ENCODE measurements at places on chromosomes 5 and 9.

GRCh38 chr5:168779333-168779732 is 200.2 kb upstream of the PANK3 start:
- no peak for DNase-seq

DNA sequence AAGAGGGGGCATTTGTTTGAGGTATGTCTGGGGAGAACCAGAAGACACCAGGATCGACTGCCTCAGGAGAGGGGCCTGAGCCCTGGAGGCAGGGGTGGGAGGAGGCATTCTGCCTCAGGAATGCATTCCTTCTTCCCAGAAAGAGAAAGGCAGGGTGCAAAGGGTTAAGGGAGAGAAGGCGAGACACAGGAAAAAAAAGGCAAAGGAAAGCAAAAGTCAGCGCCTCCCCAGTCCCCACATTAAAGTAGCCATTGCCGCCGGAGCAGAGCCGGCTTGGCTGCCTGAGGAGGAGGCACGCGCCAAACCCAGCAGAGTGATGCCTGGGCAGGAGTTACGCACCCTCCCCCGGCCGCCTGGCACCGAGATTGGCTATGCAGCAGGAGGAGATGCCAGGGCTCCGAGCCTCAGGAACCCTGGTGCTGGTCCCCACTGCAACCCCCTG is 123.8 kb upstream of the PHYKPL start:
- DNase-seq, result peak; percentile 4

- DNase-seq, result peak; percentile 51
These were observed 734 bp downstream of the KIF27 start for GRCh38 chr9:83920469-83920926.

DNA sequence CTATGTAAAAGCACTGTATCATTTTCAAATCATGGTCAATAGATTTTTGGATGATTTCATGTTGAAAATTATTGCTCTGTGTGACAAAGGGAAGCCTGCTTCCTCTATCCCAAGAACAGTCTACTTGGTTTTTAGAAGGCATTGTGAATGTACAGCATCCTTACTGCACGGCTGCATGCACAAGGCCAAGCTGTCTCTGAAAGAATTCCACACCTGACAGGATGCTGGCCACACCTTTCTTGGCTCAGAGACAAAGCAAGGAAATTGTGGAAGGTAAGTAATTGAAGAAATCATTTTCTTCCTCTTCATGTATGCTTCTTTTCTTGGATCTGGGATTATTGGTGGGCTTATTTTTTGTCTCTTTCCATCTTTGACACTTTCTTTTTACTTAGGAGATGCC is 53.7 kb upstream of the VCAN start:
- DNase-seq, result no peak

GRCh38 chr9:10818206-10818605 is 205.4 kb upstream of the PTPRD start:
- no peak for DNase-seq

- DNase-seq, result no peak
These were observed 67.0 kb downstream of the ARHGAP26 start for GRCh38 chr5:142837081-142837725.

- no peak for DNase-seq
These were observed 54.0 kb upstream of the FGF10 start for GRCh38 chr5:44443172-44443571.

- no peak for DNase-seq
These were observed 9.9 kb upstream of the PFDN1 start for GRCh38 chr5:140312791-140313189.

DNA sequence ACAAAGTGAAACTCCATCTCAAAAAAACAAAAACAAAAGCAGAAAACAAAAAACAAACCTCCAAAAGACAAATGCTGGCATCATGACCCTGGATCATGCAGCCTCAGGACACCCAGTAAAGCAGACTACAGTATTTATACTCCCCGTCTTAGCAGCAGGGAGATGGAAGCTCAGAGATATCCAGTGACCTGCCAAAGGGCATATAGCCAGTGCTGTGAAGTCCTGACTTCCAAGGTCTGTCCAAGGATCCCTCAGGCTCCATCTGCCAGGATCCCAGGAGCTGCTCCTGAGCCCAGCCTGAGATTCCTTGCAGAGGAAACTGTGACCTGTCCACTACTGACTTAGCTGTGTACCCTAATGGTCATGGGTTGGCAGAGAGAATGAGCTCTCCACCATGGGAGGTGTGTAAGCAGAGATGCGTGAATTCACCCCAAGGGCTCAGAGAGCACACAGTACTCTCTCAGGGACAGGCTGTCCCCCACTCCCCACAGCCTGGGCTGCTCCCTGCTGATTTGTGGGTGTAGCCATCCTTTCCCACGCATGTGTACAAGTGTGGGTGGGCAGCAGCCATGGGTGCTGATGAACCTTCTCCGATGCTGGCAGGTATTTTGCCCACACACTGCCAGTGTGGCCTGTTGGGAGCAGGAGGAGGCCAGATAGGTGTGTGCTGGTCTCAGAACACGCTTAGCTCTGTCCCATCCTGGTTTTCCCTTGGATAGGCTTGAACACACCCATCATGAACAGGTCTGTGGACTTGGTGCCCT is 2.1 kb upstream of the WNK2 start:
- no peak for DNase-seq

- DNase-seq, result peak; percentile 41
These were observed 42.6 kb downstream of the LPAR1 start for GRCh38 chr9:110995420-110996340.

- no peak for DNase-seq
These were observed 40.7 kb downstream of the TRIP13 start for GRCh38 chr5:933251-933861.

- no peak for DNase-seq
These were observed 1191.7 kb upstream of the CDH6 start for GRCh38 chr5:30001826-30002225.

DNA sequence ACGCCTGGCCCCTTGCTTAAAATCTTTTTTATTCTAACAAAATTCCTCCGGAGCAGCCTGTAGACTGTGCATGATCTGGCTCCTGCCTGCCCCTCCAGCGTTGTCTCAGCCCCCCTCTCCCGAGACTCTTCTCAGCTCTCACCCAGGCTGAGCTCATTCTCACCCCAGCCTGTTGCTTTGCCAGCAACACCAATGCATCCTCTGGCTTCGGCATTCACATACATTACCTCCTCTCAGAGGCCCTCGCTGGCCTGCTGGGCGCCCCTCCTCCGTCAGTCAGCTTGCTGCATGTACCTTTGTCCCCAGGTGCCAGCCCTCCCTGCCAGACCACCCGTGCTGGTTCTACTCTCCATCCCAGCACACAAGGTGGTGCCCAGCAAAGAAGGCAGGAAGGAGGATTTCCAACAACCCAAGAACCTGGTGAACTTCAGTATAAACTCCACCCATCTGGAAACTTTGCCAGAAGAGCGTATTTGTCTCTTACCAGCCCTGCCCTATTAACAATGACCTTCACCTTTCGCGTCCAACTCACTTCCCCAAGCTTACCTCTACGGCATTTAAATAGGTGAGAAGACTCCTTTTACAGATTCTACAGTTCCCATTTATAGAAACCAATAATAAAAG is 35.0 kb downstream of the MYO10 start:
- DNase-seq, result no peak

- DNase-seq, result no peak
These were observed 524.2 kb downstream of the ACTL7B start for GRCh38 chr9:108331596-108331995.

- no peak for DNase-seq
These were observed 28.8 kb downstream of the SLC25A25 start for GRCh38 chr9:128096616-128097536.

DNA sequence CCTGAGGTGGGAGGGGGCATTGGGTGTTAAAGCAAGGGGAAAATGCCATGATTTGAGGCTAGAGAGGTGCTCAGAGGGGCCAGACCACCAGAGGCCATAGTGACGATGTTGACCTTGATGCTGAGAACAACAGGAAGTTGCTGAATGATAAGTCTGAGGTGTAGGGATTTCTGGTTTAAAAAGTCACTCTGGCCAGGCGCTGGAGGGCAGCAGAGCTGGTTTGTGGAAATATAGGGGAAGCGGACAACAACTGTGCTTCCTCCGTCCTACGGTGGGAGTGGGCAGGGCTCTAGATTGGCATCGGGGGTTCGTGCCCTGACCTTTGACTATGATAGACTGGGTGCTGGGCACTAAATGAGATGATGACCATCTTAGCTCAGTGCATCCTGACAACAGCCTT is 44.7 kb downstream of the STOM start:
- DNase-seq, result no peak

DNA sequence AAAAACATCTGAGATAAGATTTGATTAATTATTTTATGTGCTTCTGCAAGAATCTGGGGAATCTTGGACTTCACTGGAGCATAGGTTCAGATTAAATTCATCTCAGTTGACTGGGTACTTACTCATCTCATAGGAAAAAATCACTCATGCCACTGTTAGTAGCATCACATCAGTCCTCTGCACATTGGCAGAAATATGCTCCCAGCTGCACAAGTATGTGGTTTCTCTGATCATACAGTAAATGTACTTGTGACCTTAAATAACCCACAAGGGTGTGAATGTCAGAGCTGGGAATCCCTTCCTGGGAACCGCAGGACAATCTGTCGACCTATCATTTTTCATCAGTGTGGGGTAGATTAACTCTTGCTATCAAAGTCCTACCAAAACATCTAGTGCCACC is 203.7 kb upstream of the SLC24A2 start:
- DNase-seq, result no peak

GRCh38 chr9:128068386-128069205 is 564 bp downstream of the SLC25A25 start:
- DNase-seq, result no peak

DNA sequence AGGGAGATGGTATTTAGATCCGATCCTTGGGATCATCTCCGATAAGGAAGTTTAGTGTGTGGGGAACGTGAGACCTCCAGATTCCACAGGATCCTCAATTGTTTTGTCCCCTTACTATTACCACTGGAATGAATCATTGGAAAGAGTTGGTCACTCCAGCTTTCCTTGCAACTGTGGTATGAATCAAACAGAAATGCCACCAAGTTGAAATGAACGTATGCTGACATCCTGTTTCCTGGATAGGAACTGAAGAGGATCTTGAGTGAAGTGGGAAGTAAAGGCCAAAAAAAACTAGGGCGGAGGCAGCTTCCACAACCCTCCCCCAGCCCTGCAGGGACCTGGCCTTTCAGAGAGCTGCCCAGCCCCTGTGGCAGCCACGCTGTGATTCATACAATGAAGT is 23.9 kb downstream of the IRX1 start:
- no peak for DNase-seq

DNA sequence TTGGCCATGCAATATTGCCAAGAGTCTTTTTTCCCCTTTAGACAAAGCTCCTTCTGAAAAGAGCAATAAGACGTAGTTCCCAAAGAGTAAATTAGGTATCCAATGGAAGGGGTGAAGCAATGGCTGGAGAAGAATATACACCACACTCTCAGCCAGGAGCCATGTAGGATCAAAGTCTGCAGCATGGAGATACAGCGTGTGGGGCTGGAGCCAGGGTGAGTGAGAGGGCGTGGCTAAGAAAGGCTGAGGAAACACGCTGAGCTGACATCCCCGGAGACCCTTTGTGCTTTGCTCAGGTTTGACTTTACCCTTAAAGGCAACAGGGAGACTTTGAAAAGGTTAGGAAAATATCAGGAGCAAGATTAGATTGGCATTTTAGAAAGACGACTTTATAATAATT is 87.1 kb upstream of the ELL2 start:
- DNase-seq, result no peak

DNA sequence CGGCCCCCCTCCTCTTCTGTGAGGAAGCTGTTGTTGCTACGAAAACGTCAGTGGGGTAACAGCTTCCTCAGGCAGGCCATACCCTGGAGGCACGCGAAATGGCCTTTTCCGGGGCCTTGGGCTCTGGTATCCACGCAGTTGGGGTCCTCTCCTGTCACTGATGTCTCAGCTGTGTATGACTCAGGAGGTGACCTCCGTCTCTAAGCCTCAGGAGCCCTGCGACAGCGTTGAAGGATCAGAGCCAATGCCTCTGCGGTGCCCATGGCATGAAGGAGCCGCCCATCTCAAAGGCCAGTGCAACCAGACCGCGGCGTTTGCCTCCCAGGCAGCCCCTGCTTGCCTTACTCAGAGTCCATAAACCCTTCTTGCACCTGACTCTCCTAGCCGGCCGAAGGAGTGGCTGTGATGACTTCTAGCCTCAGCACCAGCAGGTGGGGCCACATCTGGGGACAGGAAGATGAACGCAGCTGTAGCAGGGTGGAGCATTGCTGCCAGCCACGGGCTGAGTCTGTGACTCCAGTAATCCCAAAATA is 1.0 kb upstream of the MXD3 start:
- DNase-seq, result no peak

- DNase-seq, result no peak
These were observed 101.6 kb upstream of the PCA3 start for GRCh38 chr9:76662476-76663281.

DNA sequence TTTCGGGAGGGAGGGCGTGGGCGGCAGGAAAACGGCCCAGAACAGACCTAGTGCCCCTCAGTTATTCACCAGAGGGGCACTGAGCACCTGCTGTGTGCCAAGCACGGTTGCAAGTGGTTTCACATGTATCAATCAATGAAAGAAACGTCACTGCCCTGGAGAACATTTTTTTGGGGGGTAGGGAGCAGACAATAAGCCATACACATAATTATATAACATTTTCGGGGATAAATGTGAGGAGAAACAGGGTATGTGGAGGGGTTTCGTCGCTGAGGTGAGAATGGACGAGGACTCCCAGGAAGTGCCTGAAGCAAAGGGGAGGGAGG is 444 bp upstream of the ZNF354A start:
- DNase-seq, result no peak

GRCh38 chr9:136671646-136672430 is 9.1 kb downstream of the EGFL7 start:
- DNase-seq, result no peak

DNA sequence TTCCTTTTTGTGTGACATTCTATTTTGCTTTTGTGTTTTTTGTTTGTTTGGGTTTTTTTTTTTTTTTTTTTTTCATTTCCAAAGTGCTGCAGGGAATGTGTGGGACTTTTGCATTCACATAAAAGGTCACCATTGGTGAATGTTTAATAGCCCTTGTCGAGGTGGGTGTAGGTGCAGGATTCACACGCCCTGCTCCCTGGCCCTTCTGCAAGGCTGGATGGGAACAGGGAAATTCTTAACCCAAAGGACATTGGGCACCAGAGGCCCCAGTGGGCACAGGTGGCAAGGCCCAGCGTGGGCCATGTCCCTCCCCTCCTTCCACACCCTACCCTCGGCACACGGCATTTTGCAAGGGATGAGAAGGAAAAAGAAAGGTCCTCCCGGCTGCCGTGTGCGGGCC is 50.4 kb upstream of the NOTCH1 start:
- no peak for DNase-seq

- DNase-seq, result no peak
These were observed 26.7 kb upstream of the NIM1K start for GRCh38 chr5:43165323-43165722.

DNA sequence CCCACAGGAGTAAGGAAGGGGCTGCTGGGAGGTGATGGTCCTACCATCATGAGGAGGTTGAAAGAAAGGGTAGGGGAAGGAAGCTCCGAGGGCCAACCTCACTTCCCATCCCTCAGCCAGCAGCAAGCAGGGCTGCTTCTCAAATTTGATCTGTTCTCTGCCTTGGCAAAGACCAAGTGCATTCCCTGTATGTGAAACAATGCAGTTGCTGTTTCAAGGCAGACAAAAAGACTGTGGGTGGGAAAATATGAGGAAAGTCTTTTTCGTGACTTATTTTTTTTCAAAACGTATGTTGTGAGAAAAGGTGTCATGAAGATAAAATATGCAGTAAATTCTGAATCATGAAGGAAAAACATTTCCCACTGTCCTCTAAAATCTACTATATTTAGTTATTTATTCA is 165.9 kb downstream of the ARSB start:
- no peak for DNase-seq

Data from midbrain (tissue), 1 donor.